Foreskin keratinocyte (primary cell): ENCODE measurements at places on chromosomes 2 and 18. TPM values are rescaled to one million over a fixed set of nuclear protein-coding genes. Genes with fewer than 3 reads are reported as not detected.

The INO80D gene
- total RNA-seq, result 9.4 and 10.2 TPM in 2 replicates

- DNase-seq, result no peak
Measured at GRCh38 chr2:105403241-105403782, 4.5 kb upstream of the FHL2 start.

DNA sequence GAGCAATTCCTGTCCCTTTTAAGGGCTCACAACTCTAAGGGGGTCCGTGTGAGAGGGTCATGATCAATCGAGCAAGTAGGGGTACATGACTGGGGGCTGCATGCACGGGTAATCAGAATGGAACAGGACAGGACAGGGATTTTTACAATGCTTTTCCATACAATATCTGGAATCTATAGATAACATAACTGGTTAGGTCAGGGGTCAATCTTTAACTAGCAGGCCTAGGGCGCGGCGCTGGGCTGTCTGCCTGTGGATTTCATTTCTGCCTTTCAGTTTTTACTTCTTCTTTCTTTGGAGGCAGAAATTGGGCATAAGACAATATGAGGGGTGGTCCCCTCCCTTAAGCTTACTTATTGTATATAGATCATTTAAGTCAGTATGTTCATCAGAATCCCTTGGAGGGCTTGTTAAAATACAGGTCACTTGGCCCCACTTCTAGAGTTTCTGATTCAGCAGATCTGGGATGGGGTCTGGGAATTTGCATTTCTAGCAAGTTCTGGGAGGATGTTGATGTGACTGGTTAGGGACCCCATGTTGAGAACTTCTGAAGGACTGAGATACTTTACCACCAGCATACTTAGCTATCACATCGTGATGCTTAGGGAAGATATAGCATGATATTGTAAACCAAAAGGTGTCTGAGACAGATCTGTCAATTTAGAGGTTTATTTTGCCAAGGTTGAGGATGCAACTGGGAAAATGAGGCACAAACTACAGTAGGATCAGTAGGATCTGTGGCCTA is 2.8 kb upstream of the INPP4A start:
- DNase-seq, result no peak

DNA sequence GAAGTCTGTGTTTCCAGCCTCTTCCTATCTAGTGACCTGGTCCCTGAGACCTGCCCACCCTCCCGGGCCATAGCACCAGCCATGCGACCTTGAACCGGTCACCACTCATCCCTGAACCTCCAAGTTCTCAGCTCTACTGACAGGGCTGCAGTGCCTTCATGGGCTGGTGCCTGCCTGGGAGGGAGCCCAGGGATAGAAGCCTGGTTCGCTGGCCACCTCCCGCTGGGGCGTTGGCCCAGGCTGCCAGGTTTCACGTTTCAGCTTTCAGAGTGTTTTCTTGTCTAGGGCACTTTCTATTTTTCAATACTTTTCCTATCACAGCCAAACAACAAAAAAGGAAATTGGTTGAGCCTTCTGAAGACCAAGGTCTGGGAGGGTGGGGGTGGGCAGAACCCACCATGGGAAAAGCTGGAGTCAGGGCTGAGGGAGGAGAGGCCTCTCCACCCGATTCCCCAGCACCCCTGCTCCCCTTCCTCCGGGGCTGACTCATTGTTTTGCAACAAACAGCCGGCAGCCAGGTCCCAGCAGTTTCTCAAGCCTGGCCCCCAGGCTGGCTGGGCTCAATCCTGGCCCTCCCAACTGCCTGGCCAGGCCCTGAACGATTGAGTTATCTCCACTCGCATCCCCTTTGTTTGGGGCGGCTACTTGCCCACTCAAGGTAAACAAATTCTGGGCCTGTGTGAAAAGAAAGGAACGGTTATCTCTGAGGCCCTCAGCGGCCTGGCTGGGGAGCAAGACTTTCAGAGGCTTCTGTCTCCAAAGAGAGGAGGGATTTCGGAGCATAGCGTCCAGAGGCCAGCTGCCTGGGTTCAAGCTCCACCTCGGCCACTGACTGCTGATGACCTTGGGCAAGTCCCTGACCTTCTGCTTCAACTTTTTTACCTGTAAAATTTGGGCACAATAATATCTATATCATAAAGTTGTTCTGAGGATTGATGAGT is 47.5 kb downstream of the ZFP36L2 start:
- DNase-seq, result peak; percentile 75

DNA sequence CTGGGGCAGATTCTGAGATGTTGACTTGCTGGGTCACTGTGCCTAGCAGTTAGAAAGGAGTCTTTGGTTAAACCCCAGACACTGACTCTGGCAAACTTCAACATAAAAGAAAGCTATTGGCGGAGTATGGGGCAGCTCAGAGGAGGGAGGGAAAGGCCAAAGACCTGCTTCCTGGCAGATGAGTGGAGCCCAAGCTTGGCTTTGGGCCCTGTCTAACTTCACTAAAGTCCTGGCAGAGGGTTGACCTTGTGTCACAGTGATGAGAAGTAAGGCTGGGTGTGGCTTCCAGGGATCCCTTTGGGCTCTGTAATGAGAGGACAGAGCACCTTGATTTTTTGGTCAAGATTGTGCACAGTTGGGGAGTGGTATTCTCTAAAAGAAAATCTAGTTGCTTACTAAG is 129.8 kb upstream of the SEC11C start:
- DNase-seq, result no peak

- no peak for DNase-seq
Measured at GRCh38 chr2:18311420-18312195, 248.8 kb downstream of the RDH14 start.

DNA sequence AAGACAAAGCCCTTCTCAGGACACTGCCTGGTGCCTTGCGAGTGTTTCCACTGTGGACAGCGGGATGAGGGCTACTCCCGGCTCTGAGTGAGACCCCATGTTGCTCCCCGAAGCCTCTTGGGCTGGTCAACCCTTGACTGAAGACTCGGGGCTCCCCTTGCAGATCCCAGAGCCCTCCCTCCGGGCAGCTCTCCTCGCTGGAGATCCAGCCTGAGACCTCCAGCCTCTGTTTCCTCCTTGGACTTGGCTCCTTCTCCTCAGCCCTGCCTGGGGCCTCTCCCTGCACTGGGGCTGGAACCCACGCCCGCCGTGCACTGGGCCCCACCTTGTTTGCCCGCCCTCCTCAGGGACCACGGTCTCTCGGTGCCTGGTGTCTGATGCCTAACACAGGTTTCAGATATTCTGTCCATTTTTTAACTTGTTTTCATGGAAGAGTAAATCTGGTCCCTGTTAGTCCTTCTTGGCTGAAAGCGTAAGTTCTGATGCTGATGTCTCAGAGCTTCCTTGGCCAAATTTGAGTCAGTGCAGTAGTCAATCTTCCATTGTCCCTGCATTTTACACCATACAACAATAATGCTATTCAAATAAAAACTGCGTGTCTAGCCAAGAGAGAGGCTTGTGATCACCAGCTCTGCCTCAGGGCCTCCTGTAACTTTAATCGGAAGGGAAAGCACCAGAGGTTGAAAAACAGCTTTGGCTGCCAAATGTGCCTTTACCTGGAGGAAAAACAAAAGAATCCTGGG is 139.3 kb upstream of the CTDP1 start:
- DNase-seq, result peak; percentile 47

DNA sequence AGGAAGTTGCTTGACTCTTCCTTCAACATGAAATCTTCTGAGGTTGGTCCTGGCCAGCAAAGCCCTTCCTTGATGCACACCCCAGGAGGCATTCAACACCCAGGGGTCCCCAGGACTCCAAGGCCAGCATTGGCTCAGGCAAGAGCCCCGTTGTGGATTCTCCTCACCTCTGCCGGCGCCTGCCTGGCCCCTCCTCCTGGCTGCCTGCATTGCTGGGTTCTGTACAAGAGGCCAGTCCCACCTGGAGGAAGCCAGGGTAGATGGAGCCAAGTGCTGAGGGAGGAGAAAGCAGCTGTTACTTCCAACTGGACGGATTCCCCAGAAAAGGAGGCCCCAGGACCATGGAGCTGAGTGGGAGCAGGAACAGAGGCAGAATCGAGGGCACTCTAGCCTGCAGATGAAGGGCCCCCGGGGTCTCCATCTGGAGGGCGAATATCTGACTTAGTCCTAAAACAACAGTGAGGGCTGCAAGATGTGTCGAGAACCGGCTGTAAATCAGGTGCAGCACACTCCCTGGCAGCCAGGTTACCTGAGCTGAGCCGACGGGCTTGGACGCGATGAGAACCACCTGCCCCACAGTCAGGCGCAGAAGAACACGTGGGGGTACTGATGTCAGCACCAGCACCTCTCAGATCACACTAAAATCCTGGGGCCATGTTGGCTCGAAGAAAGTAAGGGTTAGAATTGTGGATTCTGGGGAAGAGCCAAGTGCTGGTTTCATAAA is 399.6 kb upstream of the SALL3 start:
- DNase-seq, result no peak
